ENCODE measurements at places on chromosomes 13 and 19.

DNA sequence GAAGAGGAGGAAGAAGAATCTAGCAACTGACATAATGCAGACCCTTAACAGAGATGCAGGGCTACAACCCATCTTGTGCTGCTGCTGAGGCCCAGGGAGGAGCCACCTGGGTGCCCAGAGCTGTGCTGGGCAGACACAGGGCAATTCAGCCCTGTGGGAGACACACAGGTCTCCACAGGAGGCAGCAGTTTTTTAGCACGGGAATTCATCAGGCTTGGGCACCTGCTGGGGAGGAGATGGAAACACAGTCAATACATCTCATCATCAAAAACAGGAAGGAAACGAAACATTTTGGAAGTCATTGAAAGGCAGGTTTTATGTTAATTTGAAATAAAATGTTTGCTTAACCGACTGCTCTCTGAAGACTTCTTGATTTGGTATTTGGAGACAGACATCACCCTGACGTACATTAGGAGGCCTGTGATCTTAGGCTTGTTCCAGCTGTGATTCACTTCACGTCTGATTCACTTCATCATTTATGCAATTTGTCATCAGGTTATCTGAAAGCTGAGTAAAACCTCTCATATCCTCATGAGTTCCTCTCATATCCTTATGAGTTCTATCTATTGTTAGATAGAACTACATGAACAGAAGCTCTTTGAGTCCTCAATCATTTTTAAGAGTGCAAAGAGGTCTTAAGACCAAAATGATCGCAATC, 77.4 kb downstream of the CYSLTR2 start:
- no peak for DNase-seq

GRCh38 chr19:48418317-48419064, 25.0 kb downstream of the GRIN2D start:
- DNase-seq: no peak

GRCh38 chr13:35524171-35524570, 47.7 kb upstream of the MAB21L1 start:
- DNase-seq: no peak

GRCh38 chr13:45410001-45410400, 8.2 kb downstream of the SLC25A30 start:
- DNase-seq: no peak

DNA sequence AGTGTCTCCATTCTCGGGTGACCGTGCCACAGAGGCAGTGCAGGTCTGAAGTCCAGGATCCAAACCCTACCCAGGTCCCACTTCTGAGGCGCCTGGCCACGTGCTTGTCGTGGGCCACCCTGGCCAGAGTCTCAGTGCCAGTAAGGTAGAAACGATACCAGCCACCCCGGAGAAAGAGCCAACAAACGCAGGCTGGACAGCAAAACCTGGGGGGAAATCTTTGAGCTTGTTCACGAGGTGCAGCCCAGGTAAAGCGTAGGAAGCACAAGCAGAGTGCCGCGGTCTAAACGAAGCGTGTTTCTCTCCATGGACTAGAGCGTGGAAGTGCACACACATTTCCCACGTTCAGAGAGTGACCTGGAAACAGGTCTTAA, 95.6 kb downstream of the ATP11A start:
- DNase-seq: no peak

DNA sequence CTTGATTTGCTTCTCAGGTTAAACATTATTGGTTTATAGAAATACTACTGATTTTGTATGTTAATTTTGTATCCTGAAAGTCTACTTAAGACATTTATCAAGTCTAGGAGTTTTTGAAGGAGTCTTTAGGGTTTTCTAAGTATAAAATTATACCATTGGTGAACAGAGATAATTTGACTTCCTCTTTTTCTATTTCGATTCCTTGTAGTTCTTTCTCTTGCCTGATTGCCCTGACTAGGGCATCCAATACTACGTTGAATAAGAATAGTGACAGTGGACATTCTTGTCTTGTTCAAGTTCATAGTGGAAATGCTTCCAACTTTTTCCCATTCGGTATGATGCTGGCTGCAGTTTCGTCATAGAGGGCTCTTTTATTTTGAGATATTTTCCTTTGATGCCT, 807.5 kb upstream of the SLC10A2 start:
- no peak for DNase-seq

DNA sequence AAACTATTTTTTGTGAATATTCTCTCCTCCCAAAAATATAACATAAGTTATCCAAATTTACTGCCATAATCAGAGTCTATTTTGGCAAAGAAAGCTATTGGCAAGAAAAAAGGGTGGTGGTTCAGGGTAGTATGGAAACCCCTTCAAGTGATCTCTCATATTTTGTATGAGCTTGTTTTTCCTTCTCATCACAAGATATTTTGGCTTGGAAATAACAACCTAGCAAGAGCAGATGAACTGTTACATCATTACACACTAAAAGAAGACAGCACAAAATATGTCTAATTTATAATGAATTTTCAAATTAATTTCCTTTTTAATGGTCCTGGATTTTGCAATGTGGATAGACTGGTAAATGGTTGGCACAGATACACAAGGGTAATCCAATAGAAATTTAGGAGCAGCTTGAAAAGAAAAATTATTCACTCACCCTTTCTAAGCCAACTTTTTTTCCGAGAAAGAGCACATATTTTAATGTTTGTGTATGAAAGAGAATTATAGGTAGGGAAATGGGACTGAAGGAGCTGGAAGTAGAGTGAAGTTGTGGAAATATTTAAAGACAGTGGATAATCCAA, 225.1 kb downstream of the EFNB2 start:
- DNase-seq: no peak

- DNase-seq: no peak
Observed at GRCh38 chr19:9610484-9611113, 10.4 kb downstream of the ZNF561 start.

GRCh38 chr13:31965361-31966066, 66.1 kb upstream of the FRY start:
- no peak for DNase-seq
